ENCODE measurements at places on chromosomes 6 and 20.

DNA sequence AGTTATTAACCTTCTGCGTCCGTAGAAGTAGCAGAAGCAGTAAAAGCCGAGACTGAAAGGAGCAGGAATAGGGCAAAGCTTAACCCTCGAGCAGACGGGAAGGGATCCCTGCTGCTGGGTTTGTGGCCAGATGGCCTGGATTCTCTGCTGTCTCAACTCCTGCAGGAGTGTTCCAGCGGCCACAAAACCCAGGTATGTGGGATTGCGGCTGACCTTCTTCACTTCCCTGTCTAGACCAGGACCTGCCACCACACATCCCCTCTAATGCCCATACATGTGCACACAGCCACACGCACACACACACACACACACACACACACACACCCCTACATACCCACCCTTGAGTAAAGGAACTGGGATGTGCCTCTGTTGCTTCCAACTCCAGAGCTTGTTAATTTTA, 33.1 kb upstream of the TNFRSF21 start:
- DNase-seq, result no peak

GRCh38 chr20:49901588-49901987, 13.7 kb downstream of the SPATA2 start:
- no peak for DNase-seq

DNA sequence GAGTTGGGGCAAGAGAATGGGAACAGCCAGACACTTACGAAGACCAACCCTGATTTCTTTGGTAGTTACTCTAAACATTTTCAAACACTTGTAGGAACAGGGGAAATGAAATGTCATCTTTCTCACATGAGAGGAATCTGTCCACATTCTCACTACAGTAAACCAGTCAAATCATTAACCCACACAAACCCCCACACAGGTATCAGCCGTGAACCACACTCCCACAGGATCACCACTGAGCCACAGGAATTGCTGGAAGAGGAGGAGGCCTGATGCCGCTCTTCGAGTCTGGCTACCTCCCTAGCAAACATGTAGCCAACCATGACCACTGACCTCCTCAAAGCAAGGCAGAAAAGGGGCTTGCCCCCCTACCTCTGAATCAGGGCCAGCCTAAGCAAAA, 6.9 kb upstream of the RSPO3 start:
- DNase-seq, result no peak

- no peak for DNase-seq
Observed at GRCh38 chr6:167565884-167566599, 241.2 kb downstream of the TTLL2 start.

DNA sequence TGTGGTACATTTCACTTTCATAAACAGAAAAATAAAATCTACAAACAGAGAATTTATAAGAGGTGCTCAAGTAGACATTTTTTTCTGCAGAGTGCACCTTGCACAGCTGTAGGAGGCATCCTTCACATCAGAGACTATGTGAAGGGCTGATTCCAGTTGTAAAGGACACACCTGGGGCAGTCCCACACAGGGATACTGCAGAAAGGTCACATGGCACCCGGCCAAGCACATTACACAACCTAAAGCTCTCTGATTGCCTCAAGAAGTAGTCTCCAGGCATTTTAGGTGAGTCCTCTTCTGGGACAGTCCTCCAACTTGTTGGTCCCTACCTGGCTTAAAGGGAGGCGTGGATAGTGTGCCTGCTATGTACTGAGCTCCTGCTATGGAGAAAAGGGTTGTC, 502.9 kb upstream of the NOX3 start:
- DNase-seq, result no peak

GRCh38 chr6:134674562-134674961, 275.3 kb downstream of the ALDH8A1 start:
- no peak for DNase-seq

DNA sequence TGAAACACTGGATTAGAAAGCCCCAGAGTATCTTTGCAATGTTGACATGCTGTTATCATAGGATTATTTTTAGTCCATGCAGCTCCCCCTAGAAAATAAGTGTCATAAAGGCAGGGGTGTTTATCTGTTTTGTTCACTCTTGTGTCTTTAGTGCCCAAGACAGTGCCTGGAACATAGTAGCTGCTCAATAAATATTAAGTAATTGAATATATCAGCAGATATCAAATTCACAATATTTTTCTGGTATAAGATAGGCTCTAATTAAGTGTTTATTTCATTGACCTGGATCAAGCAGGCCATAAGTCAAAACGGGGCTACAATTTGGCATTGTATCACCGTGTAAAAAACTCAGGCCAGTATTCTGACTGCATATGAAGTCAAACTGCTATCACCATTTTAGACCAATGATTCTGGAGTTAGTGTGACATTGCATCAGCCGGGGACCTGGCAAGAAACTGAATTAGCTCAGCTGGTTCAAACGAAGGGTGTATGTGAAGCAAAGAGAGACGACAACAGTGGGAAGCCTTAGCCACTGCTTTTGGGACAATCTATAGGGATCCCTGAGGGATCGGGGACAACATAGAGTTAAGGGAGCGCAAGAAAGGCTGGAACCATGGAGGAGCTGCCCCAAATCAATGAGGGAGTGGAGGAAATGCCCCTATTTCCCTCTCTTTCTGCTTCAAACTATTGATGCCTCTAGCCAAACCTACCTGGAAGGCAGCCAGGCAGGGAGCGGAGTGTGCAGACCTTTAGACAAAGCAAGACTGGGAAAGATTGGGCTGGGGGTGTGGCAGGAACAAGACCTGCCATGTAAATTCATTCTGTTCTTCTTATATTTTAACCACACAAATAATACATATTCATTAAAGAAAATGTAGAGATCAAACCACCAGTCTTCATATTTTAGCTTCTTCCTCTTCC, 112.2 kb downstream of the PLEKHG1 start:
- DNase-seq, result no peak

- DNase-seq, result no peak
Observed at GRCh38 chr20:58001381-58001780, 227.1 kb downstream of the ANKRD60 start.

DNA sequence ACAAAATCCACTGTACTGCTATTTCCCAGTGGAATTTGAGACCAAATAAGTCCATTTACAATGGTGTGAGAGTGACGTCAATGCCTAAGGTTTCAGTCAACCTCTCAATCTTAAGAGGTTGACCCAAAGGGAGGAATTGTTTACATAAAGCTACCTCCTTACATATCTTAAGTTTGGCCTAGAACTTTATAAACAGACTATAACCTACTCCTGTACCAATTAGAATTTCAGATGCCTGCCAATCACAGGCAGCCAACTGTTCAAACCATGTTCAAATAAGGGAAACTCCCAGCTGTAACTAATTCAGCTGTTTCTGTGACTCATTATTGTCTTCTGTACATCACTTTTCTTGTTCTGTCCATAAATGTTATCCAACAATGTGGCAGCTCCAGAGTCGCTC, 14.5 kb downstream of the LGSN start:
- no peak for DNase-seq

DNA sequence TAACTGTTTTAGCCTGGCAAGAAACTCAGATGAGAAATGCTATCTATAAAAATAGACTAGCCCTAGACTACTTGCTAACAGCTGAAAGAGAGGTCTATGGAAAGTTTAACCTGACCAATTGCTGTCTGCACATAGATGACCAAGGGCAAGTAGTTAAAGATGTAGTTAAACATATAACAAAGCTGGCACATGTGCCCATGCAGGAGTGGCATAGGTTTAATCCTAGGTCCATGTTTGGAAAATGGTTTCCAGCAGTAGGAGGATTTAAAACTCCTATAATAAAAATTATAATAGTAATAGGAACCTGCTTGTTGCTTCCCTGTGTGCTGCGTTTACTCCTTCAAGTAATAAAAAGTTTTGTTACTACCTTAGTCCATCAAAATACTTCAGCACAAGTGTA, 51.2 kb upstream of the ADGRF4 start:
- DNase-seq, result no peak

Data from CD4-positive, alpha-beta T cell treated with Interleukin-12 subunit alpha and Interleukin-12 subunit beta, for 1 hour (primary cell).